ENCODE measurements at places on chromosomes 13 and 19.

GRCh38 chr19:29772696-29773095, 39.1 kb upstream of the CCNE1 start:
- DNase-seq, result no peak

DNA sequence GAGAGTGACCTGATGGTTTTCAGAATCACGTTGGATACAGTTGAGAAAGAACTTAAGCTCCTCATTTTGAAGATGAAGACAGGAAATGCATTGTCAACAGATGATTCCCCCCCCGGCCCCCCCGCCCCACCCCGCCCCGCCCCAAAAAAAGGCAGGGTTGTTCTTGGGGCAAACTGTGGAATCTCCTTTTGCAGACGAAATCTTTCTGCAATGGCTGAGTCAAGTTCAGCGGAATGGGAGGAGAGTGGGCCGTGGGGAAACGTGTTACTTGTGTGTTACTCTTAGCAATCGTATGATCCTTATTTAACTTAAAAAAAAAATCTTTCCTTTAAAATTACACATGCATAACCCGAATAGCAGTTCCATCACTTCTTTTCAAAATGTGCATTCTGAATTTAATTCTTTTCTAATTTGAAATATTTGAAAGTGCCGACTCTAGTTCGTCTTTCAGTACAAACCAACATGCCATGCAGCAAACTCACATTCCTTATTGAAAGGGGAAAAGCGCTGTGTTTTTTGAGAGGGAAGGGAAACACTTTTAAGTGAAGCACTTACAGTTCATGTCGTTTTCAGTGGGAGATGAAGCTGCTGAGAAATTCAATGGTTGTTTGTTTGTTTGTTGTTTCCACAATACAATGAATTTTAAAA, 348.5 kb upstream of the ARGLU1 start:
- DNase-seq, result no peak

GRCh38 chr13:108902405-108903155, 273.2 kb downstream of the MYO16 start:
- no peak for DNase-seq

DNA sequence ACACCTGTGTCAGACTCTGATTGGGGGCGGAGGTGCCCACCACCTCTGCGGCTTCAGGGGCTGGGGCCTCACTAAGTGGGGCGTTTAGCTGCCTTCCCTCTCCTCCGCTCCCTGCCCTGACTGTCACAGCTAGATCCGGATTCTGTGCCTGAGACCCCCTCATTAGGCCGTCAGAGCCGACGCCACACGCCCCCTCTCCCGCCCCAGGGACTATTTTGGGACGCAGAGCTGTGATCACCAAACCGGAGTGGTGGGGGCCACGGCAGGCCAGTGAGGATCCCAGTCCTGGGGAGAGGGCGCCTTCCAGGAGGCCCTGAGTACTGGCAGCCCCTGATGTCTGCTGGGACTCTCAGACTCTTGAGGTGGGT, 762 bp downstream of the KANK3 start:
- DNase-seq, result no peak

- DNase-seq, result no peak
Measured at GRCh38 chr13:26300140-26300539, 46.2 kb downstream of the CDK8 start.

DNA sequence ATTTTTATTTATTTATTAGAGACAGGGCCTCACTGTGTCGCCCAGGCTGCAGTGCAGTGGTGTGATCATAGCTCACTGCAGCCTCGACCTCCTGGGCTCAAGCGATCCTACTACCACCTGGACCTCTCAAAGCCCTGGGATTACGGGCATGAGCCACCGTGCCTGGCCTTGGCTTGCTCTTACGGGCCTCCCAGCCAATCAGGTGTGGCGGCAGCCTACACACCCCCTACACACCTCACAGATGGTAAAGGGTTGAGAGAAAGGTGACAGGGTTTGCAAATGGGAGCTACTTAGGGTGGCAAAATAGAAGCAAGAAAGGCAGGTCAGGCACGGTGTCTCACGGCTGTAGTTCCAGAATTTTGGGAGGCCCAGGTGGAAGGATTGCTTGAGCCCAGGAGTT, 1.0 kb upstream of the ZBTB32 start:
- DNase-seq, result no peak

GRCh38 chr13:100454876-100455275, 133.7 kb downstream of the GGACT start:
- no peak for DNase-seq

- DNase-seq, result peak; percentile 55
Measured at GRCh38 chr13:32904266-32904665, 112.0 kb upstream of the KL start.

DNA sequence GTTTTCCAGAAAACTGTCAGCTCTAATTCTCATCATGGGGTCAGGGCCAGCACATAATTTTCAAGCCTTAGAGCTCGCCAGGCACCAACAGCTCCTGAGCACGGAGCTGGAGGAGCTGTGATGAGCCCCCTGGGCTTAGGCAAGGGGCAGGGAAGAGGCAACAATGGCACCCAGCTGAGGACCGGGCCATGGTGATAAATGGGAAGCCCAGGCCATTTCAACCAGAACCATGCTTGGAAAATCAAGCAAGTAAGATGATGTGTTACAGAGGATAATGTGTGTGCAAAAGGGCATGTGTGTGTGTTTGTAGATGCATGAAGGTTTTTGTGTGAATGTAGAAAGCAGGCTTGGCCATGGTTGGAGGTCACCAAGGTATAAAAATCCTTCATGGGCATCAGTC, 66.8 kb upstream of the UBAC2 start:
- no peak for DNase-seq

- DNase-seq, result no peak
Measured at GRCh38 chr19:41753936-41754529, 1.3 kb upstream of the CEACAM6 start.

GRCh38 chr19:38557205-38557799, 60.5 kb downstream of the MAP4K1 start:
- no peak for DNase-seq

DNA sequence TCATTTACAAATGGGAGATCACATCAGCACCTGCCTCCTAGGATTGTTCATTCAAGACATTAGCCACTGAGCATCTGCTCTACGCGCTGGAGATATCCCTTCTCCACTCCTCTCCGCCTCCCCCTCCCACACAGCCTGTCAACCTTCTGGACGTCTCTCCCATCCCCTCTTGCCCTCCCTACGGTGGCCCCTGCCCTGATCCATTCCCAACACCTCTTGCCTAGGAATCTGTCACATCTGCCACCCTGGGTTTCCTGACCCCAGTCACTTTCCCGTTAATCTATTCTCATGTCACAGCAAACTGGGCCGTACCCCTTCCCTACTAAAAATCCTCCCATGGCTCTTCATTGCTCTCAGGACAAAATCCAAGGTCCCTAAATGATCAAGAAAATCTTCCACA, 10.3 kb downstream of the DYRK1B start:
- DNase-seq, result no peak

DNA sequence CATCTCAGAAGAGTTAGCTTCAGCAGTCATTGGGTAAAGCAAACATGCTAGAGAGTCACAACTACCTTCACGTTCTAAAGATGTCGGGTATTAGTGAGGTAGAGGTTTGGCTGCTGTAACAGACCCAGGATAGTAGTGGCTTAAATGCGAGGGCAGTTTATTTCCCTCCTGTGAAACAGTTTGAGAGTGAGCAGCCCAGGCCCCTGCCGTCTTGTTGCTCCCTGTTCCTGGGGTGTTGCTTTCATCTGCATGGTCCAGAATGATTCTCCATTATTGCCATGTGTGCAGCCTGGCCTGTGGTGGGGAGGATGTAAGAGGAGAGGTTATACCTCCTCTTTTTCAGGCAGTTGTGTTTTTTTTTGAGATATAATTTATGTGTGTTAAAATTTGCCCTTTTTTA, 63.7 kb downstream of the SIPA1L3 start:
- no peak for DNase-seq

DNA sequence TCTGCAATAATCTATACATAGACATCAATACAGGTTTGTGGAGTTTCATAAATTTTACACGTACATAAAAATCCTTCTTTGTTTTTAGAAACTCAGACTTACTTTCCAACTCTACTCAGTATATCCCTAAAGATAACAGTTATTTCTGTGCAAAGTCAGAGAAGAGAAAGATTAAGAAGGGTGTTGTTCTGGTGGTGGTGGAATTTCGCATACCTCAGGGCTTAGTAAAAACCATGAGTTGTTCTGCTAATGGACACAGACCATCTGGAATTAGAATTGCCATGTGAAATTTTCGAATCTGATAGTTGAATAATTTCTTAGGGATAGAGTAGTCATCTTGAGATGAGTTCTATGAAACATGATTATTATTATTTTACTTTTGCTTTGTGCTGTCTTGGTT, 102.7 kb downstream of the ZAR1L start:
- no peak for DNase-seq

- DNase-seq, result no peak
Measured at GRCh38 chr13:98243929-98244272, 66.8 kb upstream of the RNF113B start.

- no peak for DNase-seq
Measured at GRCh38 chr13:22690756-22691155, 490.0 kb upstream of the SGCG start.

- DNase-seq, result no peak
Measured at GRCh38 chr13:110186231-110186855, 120.6 kb downstream of the COL4A1 start.

GRCh38 chr13:113730258-113730691, 28.8 kb upstream of the TMEM255B start:
- DNase-seq, result no peak

DNA sequence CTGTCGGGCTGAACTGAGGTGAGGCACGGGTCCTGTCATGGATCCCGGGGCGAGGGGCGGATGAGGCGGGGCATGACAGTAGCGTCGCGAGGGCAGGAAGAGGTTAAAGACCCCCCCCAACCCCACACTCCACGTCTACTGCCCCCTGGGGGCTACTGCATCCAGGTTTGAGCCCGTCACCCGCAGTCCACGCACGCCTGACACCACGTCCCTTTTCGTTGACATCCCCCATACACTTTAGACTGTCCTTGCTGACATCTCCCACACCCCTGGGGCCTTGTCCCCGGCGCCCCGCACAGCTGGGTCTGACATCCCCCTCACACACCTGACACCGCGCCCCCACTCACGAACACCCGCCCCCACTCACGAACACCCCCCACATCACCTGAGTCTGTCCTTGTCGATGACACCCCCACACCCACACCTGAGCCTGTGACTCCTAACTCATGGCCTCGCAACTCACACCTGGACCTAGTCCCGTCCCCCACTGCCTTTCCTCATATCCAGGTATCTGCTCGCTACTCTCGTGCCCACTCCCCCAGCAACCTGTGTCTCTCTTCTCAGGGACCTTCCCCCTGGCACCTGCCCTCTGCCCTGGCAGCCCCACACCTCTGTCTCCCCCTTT, 416 bp downstream of the SLC25A42 start:
- no peak for DNase-seq

- DNase-seq, result peak; percentile 40
Measured at GRCh38 chr13:94602467-94602866, 810 bp downstream of the GPR180 start.

DNA sequence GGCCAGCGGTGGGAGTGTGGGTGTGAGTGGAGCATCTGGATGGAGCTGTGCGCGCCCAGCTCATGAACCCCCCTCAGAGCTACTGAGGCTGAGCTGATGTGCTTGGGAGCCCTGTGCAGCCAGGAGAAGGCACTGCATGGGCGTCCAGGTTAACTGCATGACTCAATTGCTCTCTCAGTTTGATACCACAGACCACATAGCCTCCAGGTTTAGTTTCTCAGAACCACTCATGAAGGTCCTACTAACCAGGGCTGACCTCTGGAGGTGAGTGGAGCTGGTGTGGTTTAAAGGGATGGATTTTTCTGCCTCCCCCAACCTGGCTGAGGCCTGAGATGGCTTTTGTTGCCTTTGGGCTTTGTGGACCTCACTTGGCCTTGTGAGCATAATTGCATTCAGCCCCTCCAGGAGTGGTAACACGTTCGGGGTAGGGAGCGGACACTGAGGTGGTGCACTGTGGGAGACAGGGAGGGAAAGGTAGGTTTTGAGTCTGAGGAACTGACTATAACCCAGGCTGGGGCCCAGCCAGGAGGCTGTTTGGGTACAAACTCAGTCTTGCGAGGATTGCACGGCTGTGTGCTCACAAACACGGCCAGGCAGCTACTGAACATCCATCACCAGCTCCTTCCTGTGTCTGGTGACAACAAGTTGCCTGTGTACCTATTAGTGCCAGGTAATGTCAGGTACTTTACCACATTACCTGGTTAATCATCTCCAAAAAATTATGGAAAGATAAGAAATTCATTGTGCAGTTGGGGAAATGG, 97.5 kb downstream of the RGCC start:
- DNase-seq, result no peak

DNA sequence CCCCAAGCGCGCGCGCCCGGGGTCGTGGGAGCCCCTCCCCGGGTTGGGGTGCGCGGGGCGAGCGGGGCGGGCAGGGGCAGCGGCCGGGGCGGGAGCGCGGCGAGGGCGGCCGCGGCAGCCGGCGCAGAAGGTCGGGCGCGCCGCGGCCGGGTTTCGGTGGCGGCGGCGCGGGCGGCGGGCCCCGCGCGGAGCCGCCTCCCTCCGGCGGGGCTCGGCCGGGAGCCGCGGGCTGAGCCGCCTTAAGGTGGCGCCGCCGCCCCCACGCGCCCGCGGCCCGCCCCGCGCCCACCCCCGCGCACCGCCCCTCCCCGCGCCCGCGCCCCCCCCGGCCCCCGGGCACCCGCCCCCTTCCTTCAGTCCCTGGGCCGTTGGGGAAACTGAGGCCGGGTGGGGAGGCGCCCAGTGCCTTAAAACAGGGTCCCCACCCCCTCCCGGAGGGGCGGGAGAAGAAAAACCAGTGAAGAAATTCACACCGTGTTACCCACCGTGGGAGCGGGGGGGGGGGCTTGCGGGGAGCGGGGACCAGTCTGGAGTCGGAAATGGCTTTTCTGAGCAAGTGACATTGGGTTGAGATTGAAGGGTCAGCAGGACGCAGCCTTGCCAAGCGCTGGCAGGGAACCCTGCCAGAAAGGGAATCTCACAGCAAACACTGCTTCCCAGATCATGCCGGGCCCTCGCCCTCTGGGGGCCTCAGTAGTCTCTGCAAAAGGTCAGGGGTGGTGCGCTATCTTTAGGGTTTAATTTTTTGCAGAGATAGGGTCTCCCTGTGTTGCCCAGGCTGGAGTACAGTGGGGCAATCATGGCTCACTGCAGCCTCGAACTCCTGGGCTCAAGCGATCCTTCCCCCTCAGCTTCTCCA, at the start of gene TLE2:
TLE2 (minus strand) TSS at position 216 of the 859 bp plus-strand sequence. CDS start 376 bp downstream, outside the sequence.
- no peak for DNase-seq

- DNase-seq, result no peak
Measured at GRCh38 chr13:91595677-91596076, 197.3 kb downstream of the GPC5 start.

- no peak for DNase-seq
Measured at GRCh38 chr13:86554066-86554465, 754.8 kb upstream of the SLITRK6 start.

DNA sequence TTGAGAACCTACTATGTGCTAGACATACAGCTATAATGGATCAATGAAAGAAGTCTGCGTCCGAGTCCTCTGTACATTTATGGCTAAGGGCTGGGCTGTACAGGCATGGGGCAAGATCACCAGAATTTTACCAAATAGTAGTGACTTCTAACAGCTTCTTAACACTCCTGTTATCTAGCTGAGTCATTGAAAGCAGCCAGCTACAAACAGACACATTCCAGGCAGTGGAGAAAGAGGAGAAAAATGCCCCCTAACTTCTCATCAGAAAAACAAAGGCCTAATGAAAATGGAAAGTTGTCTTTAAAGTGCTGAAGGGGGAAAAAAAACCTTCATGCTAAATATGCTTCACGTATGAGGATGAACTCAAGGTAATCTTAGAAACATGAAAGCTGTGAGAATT, 14.3 kb upstream of the ZNF667 start:
- DNase-seq, result no peak

All from skin of body (tissue), 3 donors.